ENCODE measurements at places on chromosomes 2 and 18.

DNA sequence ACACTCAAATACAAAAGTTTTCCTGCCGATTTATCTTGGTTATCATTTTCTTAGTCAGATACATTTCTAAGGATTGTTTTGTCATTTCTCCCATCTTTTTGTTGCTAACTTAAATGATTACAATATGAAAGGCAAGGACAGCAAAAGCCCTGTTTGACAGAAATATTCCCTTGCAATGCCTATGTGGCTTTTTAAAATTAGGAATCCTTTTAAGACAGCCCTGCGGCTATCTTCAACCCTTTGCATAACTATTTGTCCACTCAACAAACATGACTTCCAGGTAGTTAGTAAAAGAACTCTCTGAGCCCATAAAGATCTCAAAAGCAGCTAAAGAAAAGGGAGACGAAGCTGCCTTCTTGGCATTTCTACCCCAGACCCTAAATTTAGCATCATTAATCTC lies 179.7 kb upstream of the CDH20 start:
- no peaks in the 10 kb centered on the region for H3K4me1 ChIP-seq
- H3K36me3 ChIP-seq: no peaks in the 10 kb centered on the region
- no peak overlapping the region for H3K27ac ChIP-seq
- no peaks in the 10 kb centered on the region for H3K27me3 ChIP-seq

GRCh38 chr2:240630771-240631547 lies 5.7 kb downstream of the GPR35 start:
- H3K27ac ChIP-seq: no peak overlapping the region
- H3K4me3 ChIP-seq: no peak overlapping the region
- H3K4me1 ChIP-seq: no peaks in the 10 kb centered on the region
- H3K36me3 ChIP-seq: no peaks in the 10 kb centered on the region
- no peak for DNase-seq
- H3K27me3 ChIP-seq: no peaks in the 10 kb centered on the region

DNA sequence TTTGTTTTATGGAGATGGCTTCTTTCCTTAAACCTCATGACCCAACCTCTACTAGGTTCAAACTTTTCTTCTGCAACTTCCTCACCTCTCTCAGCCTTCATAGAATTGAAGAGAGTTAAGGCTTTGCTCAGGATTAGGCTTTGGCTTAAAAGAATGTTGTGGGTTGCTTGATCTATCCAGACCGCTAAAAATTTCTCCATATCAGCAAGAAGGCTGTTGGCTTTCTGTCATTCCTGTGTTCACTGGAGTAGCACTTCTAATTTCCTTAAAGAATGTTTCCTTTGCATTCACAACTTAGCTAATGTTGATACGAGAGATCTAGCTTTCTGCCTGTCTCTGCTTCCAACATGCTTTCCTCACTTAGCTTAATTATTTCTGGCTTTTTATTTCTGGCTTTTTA lies 58.1 kb upstream of the KYNU start:
- no peaks in the 10 kb centered on the region for H3K36me3 ChIP-seq
- H3K4me1 ChIP-seq: no peaks in the 10 kb centered on the region
- no peaks in the 10 kb centered on the region for H3K27me3 ChIP-seq
- no peak for DNase-seq

DNA sequence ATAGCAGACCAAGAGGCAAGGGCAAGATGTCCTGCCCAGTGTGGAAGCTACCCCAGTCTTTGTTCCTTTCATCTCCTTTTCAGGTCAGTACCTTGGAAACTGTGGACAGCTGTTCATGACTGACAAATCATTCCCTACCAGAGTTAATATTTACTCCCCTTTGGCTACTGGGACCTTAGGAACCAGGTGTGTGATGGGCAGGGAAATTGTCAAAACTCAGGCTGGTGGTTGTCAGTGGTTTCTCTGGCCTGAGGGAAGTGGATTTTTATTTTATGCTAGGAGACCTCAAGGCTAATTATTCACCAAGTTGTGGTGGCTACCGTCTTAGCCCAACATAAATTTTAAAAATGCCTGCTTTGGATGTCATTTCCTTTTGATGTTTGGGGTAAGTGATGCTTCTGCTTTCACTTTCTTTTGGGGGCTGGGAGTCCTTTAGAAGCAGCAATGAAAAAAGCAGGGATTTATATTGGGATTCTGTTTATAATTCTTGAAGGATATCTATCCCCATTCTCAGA lies 119.3 kb downstream of the SETBP1 start:
- no peak overlapping the region for H3K4me3 ChIP-seq
- H3K4me1 ChIP-seq: peaks cover 4% of the 10 kb centered on the region
- DNase-seq: no peak
- no peak overlapping the region for H3K27ac ChIP-seq
- no peaks in the 10 kb centered on the region for H3K27me3 ChIP-seq

DNA sequence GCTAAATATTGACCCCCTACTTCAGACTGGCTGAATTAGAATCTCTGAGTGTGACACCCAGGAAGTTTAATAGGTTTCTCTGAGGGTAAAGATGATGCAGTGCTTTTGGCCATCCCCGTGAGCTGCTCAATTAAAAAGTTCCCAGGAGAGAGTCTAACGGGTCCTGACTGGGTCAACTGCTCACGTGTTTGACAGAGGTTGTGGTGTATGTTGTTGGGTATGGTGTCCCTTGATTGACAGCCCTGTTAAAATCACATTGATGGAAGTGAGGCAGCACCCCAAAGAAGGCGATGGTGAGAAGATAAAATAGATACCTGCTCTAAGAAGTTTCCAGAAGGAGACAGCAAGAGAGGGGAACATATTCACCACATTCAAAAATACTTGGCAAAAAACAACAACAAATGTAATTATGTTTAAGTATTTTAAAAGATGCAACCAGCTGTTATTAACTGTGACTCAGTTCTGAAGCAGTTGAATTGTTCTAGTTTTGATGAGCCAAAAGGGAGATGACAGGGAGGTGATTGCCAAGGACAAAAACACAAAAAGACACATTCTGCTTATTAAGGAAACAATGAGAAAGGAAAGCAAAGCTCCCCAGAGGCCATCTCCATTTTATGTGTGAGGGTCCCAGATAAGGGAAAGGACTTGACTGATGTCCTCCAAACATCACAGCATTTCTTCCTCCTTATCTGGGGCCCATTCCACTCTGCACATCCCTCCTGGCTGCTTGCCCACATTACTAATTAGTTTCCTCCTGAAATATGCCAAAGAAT lies 11.5 kb upstream of the GMCL1 start:
- peaks cover 8% of the 10 kb centered on the region for H3K36me3 ChIP-seq
- H3K4me3 ChIP-seq: no peak overlapping the region
- H3K27me3 ChIP-seq: no peaks in the 10 kb centered on the region

- no peak overlapping the region for H3K4me3 ChIP-seq
- H3K36me3 ChIP-seq: no peaks in the 10 kb centered on the region
- peak; percentile 37 for DNase-seq
These were observed 25.1 kb upstream of the PLB1 start for GRCh38 chr2:28470759-28471158.

- no peaks in the 10 kb centered on the region for H3K27me3 ChIP-seq
- H3K27ac ChIP-seq: no peak overlapping the region
- no peaks in the 10 kb centered on the region for H3K36me3 ChIP-seq
These were observed 66.2 kb downstream of the MDH1 start for GRCh38 chr2:63654959-63655358.

GRCh38 chr2:134976074-134976702 lies 57.6 kb downstream of the CCNT2 start:
- H3K4me1 ChIP-seq: no peaks in the 10 kb centered on the region
- no peaks in the 10 kb centered on the region for H3K36me3 ChIP-seq
- no peak for DNase-seq
- H3K27me3 ChIP-seq: no peaks in the 10 kb centered on the region

DNA sequence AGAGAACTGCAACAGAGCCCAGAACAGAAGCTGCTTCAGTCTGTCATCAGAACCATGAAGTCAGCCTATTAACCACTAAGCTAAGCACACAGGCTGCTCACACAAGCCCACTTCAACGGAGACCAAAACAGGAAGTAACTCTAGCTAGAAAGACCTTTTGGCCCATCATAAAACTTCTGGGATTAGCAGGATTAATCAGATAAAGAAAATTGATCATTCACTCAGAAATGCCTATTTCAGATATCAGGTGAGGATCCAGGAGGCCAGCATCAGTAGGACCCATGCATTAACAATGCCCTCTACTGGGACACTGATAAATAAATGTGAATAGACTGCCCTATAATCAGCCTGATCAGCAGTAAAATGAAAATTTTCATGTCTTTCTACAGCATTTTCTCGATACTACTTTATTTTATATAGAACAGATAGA lies 101.4 kb downstream of the WDPCP start:
- H3K36me3 ChIP-seq: no peaks in the 10 kb centered on the region
- no peaks in the 10 kb centered on the region for H3K4me1 ChIP-seq
- H3K4me3 ChIP-seq: no peak overlapping the region
- no peak overlapping the region for H3K27ac ChIP-seq
- H3K27me3 ChIP-seq: no peaks in the 10 kb centered on the region

DNA sequence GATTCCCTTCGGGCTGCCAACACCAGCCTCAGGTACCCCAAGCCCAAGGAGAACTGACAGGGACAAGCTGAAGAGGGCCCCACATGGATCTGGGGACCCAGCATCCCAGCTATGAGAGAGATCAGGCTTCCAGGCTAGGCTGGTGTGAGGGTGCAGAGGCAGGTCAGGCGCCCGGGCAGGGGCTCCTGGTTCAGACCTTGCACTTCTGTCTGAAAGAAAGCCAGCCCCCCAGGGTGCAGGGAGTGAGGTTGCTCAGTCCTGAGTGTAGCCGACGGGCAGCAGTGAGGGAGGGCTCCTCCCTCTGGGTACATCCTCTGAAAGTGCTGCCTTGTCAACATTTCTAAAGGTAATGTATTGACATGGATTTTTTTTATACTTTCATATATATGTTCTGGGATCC lies 33.1 kb downstream of the KCNF1 start:
- no peak for DNase-seq
- H3K4me1 ChIP-seq: no peaks in the 10 kb centered on the region
- H3K27ac ChIP-seq: no peak overlapping the region
- no peak overlapping the region for H3K4me3 ChIP-seq

DNA sequence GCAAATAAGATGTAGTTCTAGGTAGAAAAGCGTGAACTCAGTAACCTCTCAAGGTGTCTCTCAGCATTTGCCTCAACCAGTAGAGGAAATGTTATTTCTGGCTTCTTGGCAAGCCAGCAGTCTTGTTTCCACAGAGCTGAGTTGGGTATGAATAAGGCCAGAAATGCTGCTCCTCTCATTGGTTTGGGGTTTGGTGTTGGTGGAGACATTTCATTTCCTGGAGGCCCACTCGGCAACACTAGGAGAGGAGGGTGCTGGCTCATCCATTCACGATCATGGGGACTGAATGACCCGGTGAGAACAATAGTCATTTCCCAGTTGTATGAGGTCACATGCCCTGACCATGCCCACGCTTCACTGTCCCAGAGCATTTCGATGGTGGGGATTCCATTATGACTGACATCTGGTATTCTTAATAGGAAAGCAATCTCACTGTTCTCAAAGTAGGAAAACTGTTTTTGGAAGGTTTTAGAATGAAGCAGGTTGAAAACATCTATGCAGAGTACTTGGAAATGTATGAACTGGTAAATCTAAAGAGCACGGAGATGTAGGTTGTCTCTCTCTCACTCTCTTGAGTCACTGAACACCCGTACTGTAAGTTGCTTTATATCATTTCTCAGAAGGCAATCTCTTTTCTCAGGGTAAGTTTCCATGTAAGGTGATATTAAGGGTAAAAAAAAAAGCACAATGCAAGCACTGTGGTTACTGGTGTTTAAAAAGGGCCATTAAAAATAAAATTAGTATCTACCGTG lies 37.1 kb upstream of the CTLA4 start:
- H3K27ac ChIP-seq: no peak overlapping the region
- H3K27me3 ChIP-seq: no peaks in the 10 kb centered on the region
- no peak overlapping the region for H3K4me3 ChIP-seq
- no peaks in the 10 kb centered on the region for H3K36me3 ChIP-seq

GRCh38 chr2:43133708-43134570 lies 92.5 kb downstream of the ZFP36L2 start:
- H3K27ac ChIP-seq: peak overlapping the region; percentile 63
- H3K4me3 ChIP-seq: no peak overlapping the region
- DNase-seq: peak; percentile 54
- no peaks in the 10 kb centered on the region for H3K27me3 ChIP-seq
- H3K36me3 ChIP-seq: no peaks in the 10 kb centered on the region
- H3K4me1 ChIP-seq: peaks cover 42% of the 10 kb centered on the region

DNA sequence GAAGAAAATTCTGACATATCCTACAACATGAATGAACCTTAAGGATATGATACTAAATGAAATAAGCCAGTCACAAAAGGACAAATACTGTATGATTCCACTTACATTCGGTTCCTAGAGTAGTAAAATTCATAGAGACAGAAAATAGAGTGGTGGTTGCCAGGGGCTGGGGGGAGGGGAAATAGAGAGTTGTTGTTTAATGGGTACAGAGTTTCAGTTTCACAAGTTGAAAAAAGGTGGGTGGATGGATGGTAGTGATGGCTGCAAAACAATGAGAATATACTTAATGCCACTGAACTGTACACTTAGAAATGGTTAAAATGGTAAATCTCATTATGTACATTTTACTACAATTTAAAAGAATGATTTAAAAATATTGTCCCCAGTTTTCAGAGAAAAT lies 53.3 kb upstream of the NFU1 start:
- no peak overlapping the region for H3K27ac ChIP-seq
- no peak for DNase-seq
- H3K4me3 ChIP-seq: no peak overlapping the region
- H3K4me1 ChIP-seq: peaks cover 5% of the 10 kb centered on the region
- H3K27me3 ChIP-seq: no peaks in the 10 kb centered on the region

GRCh38 chr2:191676790-191677645 lies 918 bp upstream of the NABP1 start:
- no peaks in the 10 kb centered on the region for H3K4me1 ChIP-seq
- no peaks in the 10 kb centered on the region for H3K27me3 ChIP-seq
- H3K4me3 ChIP-seq: peak overlapping the region; percentile 33
- no peak for DNase-seq
